IMR-90 (cell line): ENCODE measurements at places on chromosomes 2 and 18. TPM values are rescaled to one million over a fixed set of nuclear protein-coding genes. Genes with fewer than 3 reads are reported as not detected.

DNA sequence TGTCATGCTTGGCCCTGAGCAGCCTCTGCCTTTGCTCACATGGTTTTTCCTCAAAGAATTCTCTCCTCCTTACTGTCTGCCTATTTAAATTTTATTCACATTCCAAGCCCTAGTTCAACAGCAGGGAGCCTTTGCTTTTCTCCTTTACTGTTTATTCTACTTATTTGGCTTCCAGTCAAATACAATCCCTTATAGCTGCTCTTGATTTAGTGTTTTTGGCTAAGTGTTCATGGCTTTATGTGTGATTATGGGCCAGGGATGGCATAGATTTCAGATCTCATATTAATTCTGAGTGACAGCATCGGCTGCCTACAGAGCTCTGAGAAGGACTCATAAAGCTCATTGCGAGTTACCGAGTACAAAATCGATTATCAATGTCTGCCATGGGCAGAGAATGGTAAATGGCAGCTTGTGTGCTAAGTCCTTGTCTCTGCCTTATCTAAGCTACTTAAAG, 106.7 kb downstream of the METTL8 start:
- peak; percentile 38 for DNase-seq
- no peak overlapping the region for H3K4me3 ChIP-seq
- no peaks in the 10 kb centered on the region for H3K27me3 ChIP-seq

DNA sequence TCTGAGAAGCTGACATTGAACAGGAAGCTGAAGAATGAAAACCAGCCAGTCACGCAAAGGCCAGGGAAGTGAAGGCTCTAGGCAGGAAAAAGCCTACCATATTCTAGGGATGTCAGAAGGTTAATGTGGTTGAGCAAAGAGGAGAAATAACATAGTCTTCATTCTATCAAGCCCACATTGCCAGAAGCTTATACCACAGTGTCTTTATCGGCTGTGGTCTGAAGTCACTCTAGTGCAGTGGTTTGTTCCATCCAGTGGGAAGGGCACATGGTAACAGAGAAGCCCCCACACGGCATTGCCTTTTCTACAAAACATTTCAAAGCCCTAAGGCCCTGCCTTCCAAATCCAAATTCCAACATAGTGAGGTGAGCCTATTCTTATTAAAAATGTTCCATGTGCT, 311.3 kb downstream of the TNS1 start:
- H3K4me1 ChIP-seq = peaks cover 24% of the 10 kb centered on the region
- no peak overlapping the region for H3K27ac ChIP-seq
- H3K27me3 ChIP-seq = no peaks in the 10 kb centered on the region

GRCh38 chr2:26640331-26640745, 828 bp downstream of the CIB4 start:
- peak; percentile 39 for DNase-seq
- H3K4me3 ChIP-seq = no peak overlapping the region
- H3K36me3 ChIP-seq = no peaks in the 10 kb centered on the region
- no peak overlapping the region for H3K27ac ChIP-seq

- no peak for DNase-seq
- peaks cover 6% of the 10 kb centered on the region for H3K27me3 ChIP-seq
- H3K27ac ChIP-seq = no peak overlapping the region
- H3K4me1 ChIP-seq = no peaks in the 10 kb centered on the region
- H3K36me3 ChIP-seq = peaks cover 14% of the 10 kb centered on the region
- no peak overlapping the region for H3K4me3 ChIP-seq
Observed at GRCh38 chr2:85340034-85340892, 12.5 kb upstream of the TGOLN2 start.

- no peaks in the 10 kb centered on the region for H3K4me1 ChIP-seq
- no peak for DNase-seq
- H3K27me3 ChIP-seq = peaks cover 20% of the 10 kb centered on the region
- no peak overlapping the region for H3K27ac ChIP-seq
Observed at GRCh38 chr2:230942920-230943896, 18.2 kb upstream of the GPR55 start.

- no peaks in the 10 kb centered on the region for H3K36me3 ChIP-seq
- no peak overlapping the region for H3K27ac ChIP-seq
- DNase-seq = peak; percentile 56
- no peak overlapping the region for H3K4me3 ChIP-seq
- peaks cover 91% of the 10 kb centered on the region for H3K27me3 ChIP-seq
- peaks cover 6% of the 10 kb centered on the region; the same call in 1 of the 2 replicates for H3K4me1 ChIP-seq
Observed at GRCh38 chr2:219057709-219058540, 2.8 kb downstream of the IHH start.

GRCh38 chr18:32468147-32468845, 2.4 kb downstream of the GAREM1 start:
- H3K4me1 ChIP-seq = peaks cover 1% of the 10 kb centered on the region
- no peak for DNase-seq
- H3K27me3 ChIP-seq = peaks cover 3% of the 10 kb centered on the region
- H3K36me3 ChIP-seq = no peaks in the 10 kb centered on the region
- no peak overlapping the region for H3K27ac ChIP-seq
- no peak overlapping the region for H3K4me3 ChIP-seq

- no peaks in the 10 kb centered on the region for H3K36me3 ChIP-seq
- no peaks in the 10 kb centered on the region for H3K27me3 ChIP-seq
- DNase-seq = no peak
Observed at GRCh38 chr2:208782097-208782496, 375.5 kb downstream of the PTH2R start.

GRCh38 chr18:25282282-25282681, 69.7 kb downstream of the ZNF521 start:
- no peaks in the 10 kb centered on the region for H3K27me3 ChIP-seq
- peaks cover 17% of the 10 kb centered on the region for H3K4me1 ChIP-seq
- H3K4me3 ChIP-seq = no peak overlapping the region
- H3K36me3 ChIP-seq = peaks cover 6% of the 10 kb centered on the region

GRCh38 chr2:224094413-224094812, 55.3 kb upstream of the SERPINE2 start:
- H3K27ac ChIP-seq = no peak overlapping the region
- peaks cover 2% of the 10 kb centered on the region for H3K27me3 ChIP-seq
- no peaks in the 10 kb centered on the region for H3K36me3 ChIP-seq
- no peaks in the 10 kb centered on the region for H3K4me1 ChIP-seq

DNA sequence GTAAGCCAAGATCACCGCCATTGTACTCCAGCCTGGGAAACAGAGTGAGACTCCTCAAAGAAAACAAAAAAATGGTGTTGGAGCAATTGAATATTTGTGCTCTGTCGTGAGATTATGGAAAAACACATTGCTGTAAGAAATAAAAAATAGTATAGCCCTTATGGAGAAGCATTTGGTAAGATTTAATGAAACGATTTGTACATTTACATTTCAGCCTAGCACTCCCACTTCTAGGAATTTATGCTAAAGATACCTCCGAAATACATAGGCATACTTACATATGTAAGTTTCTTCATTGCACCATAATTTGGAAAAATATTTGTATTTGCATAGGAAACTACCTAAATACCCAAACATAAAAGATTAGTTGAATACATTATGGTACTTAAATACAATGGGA, 8.7 kb upstream of the DTNB start:
- H3K4me1 ChIP-seq = no peaks in the 10 kb centered on the region
- DNase-seq = no peak
- H3K27me3 ChIP-seq = peaks cover 9% of the 10 kb centered on the region
- H3K4me3 ChIP-seq = no peak overlapping the region
- H3K27ac ChIP-seq = no peak overlapping the region

DNA sequence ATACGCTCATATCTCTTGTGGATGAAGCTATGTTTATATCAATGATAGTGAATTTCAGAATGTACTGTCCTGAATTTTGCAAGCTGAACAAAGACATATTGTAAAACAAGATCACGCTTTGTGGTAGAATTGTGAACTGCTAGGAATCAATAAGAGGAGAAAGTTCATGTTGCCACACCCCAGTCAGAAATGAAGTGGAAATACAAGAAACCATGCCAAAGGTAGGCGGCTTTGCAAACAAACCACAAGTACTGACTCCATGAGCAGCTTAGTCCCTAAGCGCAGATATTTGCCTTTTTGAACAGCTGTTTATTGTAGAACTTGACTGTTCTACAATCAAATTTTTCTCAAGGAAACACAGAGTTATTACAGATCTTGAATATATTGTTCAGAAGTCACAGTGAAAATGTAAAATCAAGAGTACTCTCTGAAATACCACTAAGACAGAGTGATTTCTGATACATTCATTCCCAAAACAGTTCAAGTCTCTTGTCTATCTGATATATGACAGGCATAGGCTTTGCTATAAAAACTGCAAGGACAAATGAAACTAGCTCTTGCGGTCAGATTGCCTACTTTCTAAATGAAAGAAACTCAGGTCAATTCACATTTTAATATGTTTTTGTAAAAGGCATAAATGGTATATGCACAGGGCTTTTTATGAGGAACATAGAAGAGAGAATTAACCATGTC, 120.9 kb upstream of the CDH19 start:
- H3K27ac ChIP-seq = no peak overlapping the region
- no peaks in the 10 kb centered on the region for H3K27me3 ChIP-seq
- H3K4me1 ChIP-seq = no peaks in the 10 kb centered on the region
- H3K36me3 ChIP-seq = no peaks in the 10 kb centered on the region
- H3K4me3 ChIP-seq = no peak overlapping the region

DNA sequence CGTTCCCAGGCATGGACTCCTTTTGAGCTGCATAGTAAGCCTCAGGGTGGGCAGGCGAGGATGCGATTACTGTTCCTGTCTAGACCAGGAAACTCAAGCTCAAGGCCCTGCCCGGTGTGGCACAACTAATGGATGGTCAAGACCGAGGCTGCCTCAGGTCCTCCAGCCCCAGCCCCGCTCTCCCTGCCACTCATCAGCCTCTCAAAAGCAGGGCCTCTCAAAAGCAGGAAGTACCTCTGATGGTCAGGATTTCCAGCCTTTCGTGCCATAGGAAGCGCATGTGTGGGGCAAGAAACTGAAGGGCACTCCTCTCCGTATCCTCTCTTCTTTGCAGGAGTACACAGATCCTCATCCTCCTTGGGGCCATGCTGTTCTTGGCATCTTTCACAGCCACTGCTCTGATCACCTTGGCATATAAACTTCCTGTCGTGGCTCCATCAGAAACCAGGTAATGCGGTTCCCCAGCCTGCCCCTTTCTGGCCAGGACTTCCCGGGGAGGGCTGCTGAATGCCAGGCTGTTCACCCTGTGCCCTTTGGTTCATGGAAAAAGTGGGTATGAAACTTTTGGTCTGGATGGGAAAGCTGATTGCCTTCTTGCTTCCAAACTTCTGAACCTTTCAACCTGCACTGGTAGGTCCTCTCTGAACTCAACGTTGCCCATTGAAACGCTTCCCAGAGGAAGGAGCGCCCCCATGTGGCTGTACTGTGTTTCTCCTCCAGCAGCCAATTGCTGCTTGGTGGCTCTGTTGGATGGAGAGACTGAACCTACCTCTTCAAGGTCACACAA, 82.8 kb upstream of the SEC11C start:
- H3K36me3 ChIP-seq = no peaks in the 10 kb centered on the region
- DNase-seq = peak; percentile 68
- H3K4me3 ChIP-seq = no peak overlapping the region

- no peaks in the 10 kb centered on the region for H3K4me1 ChIP-seq
- H3K4me3 ChIP-seq = no peak overlapping the region
- DNase-seq = no peak
Observed at GRCh38 chr2:181554061-181554830, 97.1 kb downstream of the ITGA4 start.

GRCh38 chr2:241272303-241273209, 42.9 kb downstream of the HDLBP start:
- peaks cover 19% of the 10 kb centered on the region for H3K36me3 ChIP-seq
- H3K27me3 ChIP-seq = no peaks in the 10 kb centered on the region
- H3K4me1 ChIP-seq = peaks cover 25% of the 10 kb centered on the region
- peak; percentile 59 for DNase-seq
- H3K4me3 ChIP-seq = peak overlapping the region; percentile 74
- H3K27ac ChIP-seq = peak overlapping the region; percentile 75

GRCh38 chr2:179963626-179964025, 43.5 kb downstream of the CWC22 start:
- no peaks in the 10 kb centered on the region for H3K4me1 ChIP-seq
- no peaks in the 10 kb centered on the region for H3K27me3 ChIP-seq
- H3K4me3 ChIP-seq = no peak overlapping the region

GRCh38 chr2:57906152-57906732, 140.4 kb upstream of the VRK2 start:
- H3K4me3 ChIP-seq = no peak overlapping the region
- H3K4me1 ChIP-seq = no peaks in the 10 kb centered on the region
- H3K36me3 ChIP-seq = no peaks in the 10 kb centered on the region
- DNase-seq = peak; percentile 69
- no peaks in the 10 kb centered on the region for H3K27me3 ChIP-seq

GRCh38 chr2:99662761-99663341, 173.0 kb upstream of the REV1 start:
- H3K36me3 ChIP-seq = peaks cover 3% of the 10 kb centered on the region; the same call in 1 of the 2 replicates
- no peak overlapping the region for H3K4me3 ChIP-seq
- peak; percentile 97 for DNase-seq
- H3K27ac ChIP-seq = no peak overlapping the region; the same call in 1 of the 2 replicates
- peaks cover 2% of the 10 kb centered on the region; the same call in 1 of the 2 replicates for H3K4me1 ChIP-seq
- no peaks in the 10 kb centered on the region for H3K27me3 ChIP-seq

- H3K36me3 ChIP-seq = no peaks in the 10 kb centered on the region
- H3K27me3 ChIP-seq = no peaks in the 10 kb centered on the region
- DNase-seq = no peak
- H3K4me3 ChIP-seq = no peak overlapping the region
- H3K4me1 ChIP-seq = no peaks in the 10 kb centered on the region
Observed at GRCh38 chr18:25445430-25445829, 93.5 kb upstream of the ZNF521 start.

GRCh38 chr2:54955358-54956110, 94.7 kb downstream of the RTN4 start:
- H3K27ac ChIP-seq = no peak overlapping the region
- peaks cover 8% of the 10 kb centered on the region for H3K4me1 ChIP-seq
- no peaks in the 10 kb centered on the region for H3K27me3 ChIP-seq
- no peak overlapping the region for H3K4me3 ChIP-seq

GRCh38 chr2:120933693-120934573, 198.3 kb downstream of the GLI2 start:
- DNase-seq = peak; percentile 53
- H3K36me3 ChIP-seq = peaks cover 14% of the 10 kb centered on the region
- no peak overlapping the region for H3K4me3 ChIP-seq
- no peaks in the 10 kb centered on the region for H3K27me3 ChIP-seq
- peak overlapping the region; percentile 79 for H3K27ac ChIP-seq

DNA sequence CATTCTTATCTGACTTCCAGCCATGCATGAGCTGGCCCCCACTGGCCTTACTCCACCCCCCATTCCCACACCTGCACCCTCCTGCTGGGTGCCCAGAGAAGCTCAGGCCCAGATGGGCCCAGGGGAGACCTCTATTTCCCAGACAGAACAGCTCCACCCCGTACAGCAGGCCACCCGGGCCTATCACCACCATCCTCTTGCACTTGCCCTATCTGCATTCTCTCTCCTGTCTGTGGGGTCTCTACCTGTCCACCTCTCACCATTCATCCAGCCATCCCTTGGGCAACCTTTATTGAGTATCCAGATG, 25.3 kb upstream of the TNS1 start:
- H3K4me3 ChIP-seq = no peak overlapping the region
- H3K36me3 ChIP-seq = no peaks in the 10 kb centered on the region
- DNase-seq = no peak
- peaks cover 6% of the 10 kb centered on the region; the same call in 1 of the 2 replicates for H3K4me1 ChIP-seq
- no peak overlapping the region for H3K27ac ChIP-seq
- peaks cover 35% of the 10 kb centered on the region for H3K27me3 ChIP-seq

Gene EXOC6B
- 29.4 and 29.7 TPM in 2 replicates for total RNA-seq

Gene CNGA3
- under 0.01 TPM in 1 of 2 replicates, not detected in the other for total RNA-seq

Gene SMYD1
- not detected in 2 replicates for total RNA-seq

Gene CNOT11
- total RNA-seq = 33.6 and 36.4 TPM in 2 replicates

Gene PJVK
- 0.28 and 0.72 TPM in 2 replicates for total RNA-seq

Gene ANKRD53
- total RNA-seq = 0.54 and 0.56 TPM in 2 replicates

Gene KIAA2012
- under 0.01 TPM in 2 replicates for total RNA-seq

Gene LAMA3
- total RNA-seq = 0.18 and 0.28 TPM in 2 replicates

Gene NDUFAF7
- total RNA-seq = 9.9 and 12.8 TPM in 2 replicates

Gene IGFBP5
- total RNA-seq = 392 and 433 TPM in 2 replicates

Gene WDR43
- 220 and 300 TPM in 2 replicates for total RNA-seq

Gene SCN2A
- 0.54 and 0.56 TPM in 2 replicates for total RNA-seq

Gene CRYBA2
- total RNA-seq = not detected in 2 replicates
